ENCODE measurements at places on chromosomes 6 and 20. TPM values are rescaled to one million over a fixed set of nuclear protein-coding genes. Genes with fewer than 3 reads are reported as not detected.

The COL10A1 gene
- total RNA-seq: not detected

The PRL gene
- total RNA-seq: not detected

The FOXF2 gene
- not detected for total RNA-seq

The UNC5CL gene
- 2.1 TPM for total RNA-seq

DNA sequence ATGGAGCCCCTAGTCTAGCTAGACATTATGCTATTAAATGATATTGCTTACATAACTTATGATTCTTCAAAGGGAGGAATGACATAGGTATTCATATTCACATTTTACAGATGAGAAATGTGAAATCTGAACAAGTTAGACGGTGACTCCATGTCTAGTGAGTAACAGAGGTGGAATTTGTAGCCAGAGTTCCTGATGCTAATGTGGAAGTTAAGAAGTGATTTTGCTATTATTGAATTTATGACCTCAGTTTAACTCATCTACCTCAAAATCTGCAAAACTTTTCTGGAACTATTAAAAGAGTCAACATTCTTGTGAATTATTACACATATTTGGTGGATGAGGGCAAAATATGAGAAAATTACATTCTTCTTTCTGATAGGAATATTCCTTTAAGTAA lies 347.6 kb upstream of the MMS22L start:
- H3K27ac ChIP-seq: no peak overlapping the region
- no peaks in the 10 kb centered on the region for H3K4me1 ChIP-seq
- H3K27me3 ChIP-seq: no peaks in the 10 kb centered on the region
- no peaks in the 10 kb centered on the region for H3K36me3 ChIP-seq
- no peak for DNase-seq
- H3K4me3 ChIP-seq: no peak overlapping the region

DNA sequence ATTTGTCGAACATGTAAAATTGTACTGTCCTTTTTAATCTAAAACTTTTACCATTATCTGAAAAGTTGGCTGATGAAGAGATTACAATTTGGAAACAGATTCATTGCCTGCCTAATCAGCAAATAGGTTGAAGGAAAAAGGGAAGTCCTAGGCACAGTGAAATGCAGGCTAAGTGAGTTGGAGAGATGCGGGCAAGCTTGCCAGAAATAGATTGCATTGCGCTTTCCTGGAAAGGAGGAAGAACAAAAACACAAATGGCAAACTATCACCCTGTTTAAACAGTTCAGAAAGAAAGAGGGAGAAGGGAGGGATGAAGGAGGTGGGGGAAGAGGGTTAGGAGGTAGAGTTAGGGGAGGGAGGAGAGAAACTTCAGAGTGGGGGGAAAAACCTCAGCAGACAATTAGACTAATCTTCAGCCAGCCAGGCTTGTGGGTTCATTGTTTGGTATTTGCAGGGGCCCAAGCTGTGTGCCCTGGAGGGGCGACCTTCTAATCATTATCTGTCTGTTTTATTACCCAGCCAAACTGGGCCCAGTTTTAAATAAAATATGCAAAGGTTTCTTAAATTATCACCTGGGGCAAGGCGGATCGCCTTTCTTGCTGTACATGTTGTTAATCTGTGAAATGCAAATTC lies 465.2 kb downstream of the TFAP2B start:
- no peak overlapping the region for H3K27ac ChIP-seq
- DNase-seq: no peak
- H3K36me3 ChIP-seq: no peaks in the 10 kb centered on the region
- no peaks in the 10 kb centered on the region for H3K27me3 ChIP-seq
- no peaks in the 10 kb centered on the region for H3K4me1 ChIP-seq

DNA sequence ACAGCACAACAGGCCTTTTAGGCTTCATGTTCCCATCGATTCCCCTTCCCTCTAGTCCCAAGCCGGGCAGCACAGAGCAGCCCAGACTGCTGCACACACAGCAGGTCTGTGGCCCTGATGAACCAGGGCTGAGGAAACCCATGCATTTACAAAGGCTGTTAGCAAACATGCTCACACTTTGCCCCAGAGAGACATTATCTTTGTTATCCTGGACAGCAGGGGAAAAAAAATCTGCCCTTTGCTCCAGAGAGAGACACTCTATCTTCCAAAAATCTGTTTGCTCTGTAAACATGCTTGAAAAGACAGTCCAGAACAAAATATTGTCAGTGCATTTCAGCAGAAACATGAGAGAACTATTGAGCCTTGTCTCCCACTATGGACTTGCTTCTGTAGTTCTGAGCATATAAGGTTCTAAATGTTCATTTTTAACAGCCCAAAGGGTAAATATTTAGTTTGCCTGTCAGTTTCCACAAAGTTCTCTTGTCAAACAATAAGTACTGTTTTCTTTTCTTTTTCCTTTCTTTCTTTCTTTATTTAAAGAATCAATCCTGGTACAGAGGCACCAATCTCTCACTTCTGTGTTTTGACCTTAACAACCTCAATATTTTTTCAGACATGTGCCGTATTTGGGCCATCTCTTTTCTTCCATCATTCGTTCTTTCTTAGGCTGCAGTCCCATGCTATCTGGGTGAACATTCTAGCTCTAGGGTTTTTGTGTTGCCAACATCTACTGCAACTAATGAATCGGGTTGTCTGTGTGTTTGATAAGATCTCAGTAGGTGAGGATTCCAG lies 468.0 kb downstream of the EPM2A start:
- H3K4me3 ChIP-seq: no peak overlapping the region
- H3K27me3 ChIP-seq: no peaks in the 10 kb centered on the region
- H3K36me3 ChIP-seq: no peaks in the 10 kb centered on the region
- no peak for DNase-seq
- no peaks in the 10 kb centered on the region for H3K4me1 ChIP-seq
- H3K27ac ChIP-seq: no peak overlapping the region

GRCh38 chr20:57872816-57873409 lies 163.1 kb upstream of the PMEPA1 start:
- no peak overlapping the region for H3K4me3 ChIP-seq
- no peaks in the 10 kb centered on the region for H3K27me3 ChIP-seq
- H3K4me1 ChIP-seq: no peaks in the 10 kb centered on the region
- no peak overlapping the region for H3K27ac ChIP-seq

GRCh38 chr6:6795393-6795792 lies 206.9 kb downstream of the LY86 start:
- H3K4me1 ChIP-seq: peaks cover 9% of the 10 kb centered on the region
- no peaks in the 10 kb centered on the region for H3K36me3 ChIP-seq
- no peaks in the 10 kb centered on the region for H3K27me3 ChIP-seq
- no peak overlapping the region for H3K4me3 ChIP-seq

DNA sequence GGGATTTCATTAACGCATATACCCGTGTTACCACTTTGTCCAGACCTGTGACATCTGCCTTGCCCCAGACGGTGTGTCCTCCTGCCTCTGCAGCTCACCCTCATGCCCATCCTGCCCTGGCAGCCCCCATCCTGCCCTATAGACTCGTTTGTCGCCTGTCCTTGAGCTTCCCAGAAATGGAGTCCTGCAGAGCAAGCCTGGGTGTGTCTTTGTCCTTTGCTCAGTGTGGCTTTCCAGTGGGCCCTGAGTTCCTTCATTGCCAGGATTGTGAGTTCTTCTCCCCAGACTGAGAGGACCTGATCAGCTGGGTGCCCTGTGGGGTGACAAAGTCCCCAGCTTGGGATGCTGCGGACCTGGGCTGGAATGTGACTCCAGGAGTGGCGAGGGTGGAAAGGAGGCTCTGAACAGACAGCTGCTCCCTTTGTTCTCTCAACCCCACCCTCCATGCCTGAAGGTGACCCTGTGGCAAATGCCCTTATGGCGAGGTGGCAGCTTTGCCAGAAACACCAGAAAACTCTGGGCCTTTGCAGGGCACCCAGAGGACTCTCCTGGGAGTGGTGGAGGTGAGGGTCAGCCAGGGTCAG lies 2.4 kb upstream of the CST3 start:
- H3K4me1 ChIP-seq: peaks cover 18% of the 10 kb centered on the region
- no peaks in the 10 kb centered on the region for H3K36me3 ChIP-seq
- DNase-seq: no peak
- no peak overlapping the region for H3K4me3 ChIP-seq

DNA sequence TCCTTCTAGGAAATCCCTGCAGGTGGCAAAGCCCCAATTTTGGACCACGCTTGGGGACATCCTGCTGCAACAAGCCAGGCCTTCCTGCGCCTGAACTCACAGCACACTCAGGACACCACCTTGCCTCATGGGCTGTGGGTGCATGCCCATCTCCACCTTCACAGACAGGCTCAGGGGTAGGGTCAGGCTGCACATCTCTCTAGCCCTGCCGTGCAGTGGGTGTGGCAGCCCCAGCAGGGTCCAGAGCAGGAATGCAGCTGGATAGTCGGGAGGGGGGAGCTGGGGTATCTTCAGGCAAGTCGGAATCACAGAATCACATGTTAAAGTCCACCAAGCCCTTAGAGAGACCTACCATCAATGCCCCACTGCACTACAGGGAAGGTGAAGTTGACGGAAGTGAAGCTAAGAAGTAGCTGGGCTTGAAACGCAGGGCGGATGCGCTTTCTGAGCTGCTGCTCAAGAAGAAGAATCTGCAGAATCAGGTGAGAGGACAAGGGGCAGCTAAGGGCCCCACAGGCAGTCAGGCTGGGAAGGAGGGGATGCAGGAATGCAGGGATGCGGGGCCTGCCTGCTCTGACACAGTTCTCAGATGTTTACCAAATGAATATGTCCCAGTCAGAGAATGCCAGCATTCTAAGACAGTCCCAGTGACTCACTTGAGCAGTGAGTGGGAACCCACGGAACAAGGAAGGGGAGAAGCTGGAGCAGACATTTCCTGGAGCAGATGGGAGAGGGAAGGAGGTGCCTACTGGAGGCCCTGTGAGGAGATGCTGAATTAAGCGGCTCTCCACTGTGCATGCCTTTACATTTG lies 11.3 kb downstream of the SERPINB6 start:
- H3K4me1 ChIP-seq: peaks cover 13% of the 10 kb centered on the region
- H3K36me3 ChIP-seq: peaks cover 13% of the 10 kb centered on the region
- H3K27ac ChIP-seq: no peak overlapping the region
- no peak for DNase-seq

- H3K4me1 ChIP-seq: peaks cover 18% of the 10 kb centered on the region
- no peaks in the 10 kb centered on the region for H3K36me3 ChIP-seq
- no peak for DNase-seq
- H3K27ac ChIP-seq: no peak overlapping the region
These were observed 32.5 kb downstream of the PDYN start for GRCh38 chr20:1961374-1961773.

DNA sequence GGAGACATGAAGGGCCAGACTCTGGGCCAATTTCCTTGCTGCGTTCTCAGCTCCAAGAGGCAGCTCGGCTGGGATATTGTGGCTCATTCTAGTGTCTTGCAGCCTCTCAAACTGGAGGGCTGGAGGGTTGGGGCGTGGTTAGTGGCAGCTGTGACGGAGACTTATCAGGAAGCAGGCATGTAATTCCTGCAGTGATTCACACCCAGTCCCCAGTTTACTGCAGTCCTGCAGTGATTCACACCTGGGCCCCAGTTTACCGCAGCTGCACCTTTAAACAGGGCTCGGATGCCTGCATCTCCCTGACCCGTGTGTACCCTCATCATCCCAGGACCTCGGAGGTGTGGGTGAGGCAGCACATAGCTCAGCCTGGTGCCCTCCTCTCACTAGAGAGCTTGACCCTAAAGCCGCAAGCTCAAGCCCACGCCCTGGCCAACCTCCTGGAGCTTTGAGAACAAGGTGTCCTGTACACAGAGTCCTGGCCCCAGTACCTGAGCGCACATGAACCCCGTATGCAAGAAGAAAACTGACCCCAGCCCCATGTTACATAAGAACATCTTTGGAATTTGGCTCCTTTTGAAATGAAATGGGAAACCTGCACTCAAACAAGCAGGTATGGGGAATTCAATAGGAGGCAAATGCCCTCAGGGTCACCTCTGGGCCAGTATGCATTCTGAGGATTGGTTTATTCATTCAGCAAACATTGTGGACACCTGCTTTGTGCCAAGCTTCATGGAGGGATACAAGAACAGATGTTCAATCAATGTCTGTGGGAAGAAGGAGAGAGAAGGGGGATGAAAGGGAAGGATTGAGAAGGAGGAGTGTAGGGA lies 55.3 kb upstream of the FAM83D start:
- H3K36me3 ChIP-seq: no peaks in the 10 kb centered on the region
- peaks cover 75% of the 10 kb centered on the region for H3K4me1 ChIP-seq
- DNase-seq: no peak
- peak overlapping the region; percentile 56 for H3K27ac ChIP-seq
- H3K4me3 ChIP-seq: no peak overlapping the region
